ENCODE measurements at places on chromosomes 3 and 15.

- no peak for DNase-seq
Measured at GRCh38 chr3:182809531-182809930, 16.2 kb downstream of the ATP11B start.

- DNase-seq, result no peak
Measured at GRCh38 chr3:169687603-169688002, 24.1 kb upstream of the MECOM start.

- no peak for DNase-seq
Measured at GRCh38 chr3:30332196-30333021, 274.0 kb upstream of the TGFBR2 start.

- DNase-seq, result peak; percentile 10
Measured at GRCh38 chr15:43881944-43882343, 55.1 kb downstream of the WDR76 start.

DNA sequence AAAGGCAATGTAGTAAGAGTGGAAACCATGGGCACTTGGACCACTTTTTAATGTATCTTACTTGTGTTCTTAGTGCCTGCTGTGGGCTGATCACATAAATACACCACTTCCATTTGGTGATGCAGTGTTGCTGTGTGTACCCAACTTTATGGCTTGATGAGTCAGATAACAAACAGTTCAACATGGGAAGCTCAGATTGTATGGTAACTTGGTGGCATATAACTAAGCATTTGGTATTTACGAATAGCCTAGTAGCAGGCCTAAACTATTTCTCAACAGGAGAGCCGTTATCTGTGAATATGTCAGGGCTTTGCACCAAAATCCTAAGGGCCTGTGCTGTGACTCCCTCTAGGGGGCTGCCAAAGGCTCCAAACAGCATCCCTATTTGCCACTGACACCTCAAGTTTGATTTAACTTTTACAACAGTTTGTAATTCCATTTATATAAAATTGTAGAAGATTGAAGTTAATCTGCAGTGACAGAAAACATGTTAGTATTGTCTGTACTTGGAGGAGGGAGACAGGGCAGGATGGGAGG, 640.4 kb upstream of the CADM2 start:
- DNase-seq, result no peak

DNA sequence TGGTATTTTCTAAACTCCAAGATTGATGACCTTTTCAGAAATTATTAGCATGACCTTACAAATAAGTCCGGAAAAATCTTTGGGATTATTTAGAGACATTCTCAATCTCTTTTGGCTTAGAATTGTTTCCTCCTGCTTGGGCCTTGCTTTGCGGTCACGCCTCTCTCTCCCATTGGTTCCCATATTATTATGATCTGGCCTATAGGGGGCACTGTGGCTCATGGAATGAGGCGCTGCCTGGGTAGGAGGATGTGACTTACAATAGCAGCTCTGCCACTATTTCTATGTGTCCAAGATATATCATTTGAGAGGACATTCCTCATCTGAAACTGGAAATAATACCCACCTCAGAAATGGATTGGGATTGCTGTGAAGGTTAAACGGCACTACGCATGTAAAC, 464.9 kb downstream of the MFSD1 start:
- DNase-seq, result peak; percentile 18

- DNase-seq, result no peak
Measured at GRCh38 chr3:100228247-100228646, 32.5 kb upstream of the TBC1D23 start.

GRCh38 chr3:109211941-109212340, 75.4 kb downstream of the C3orf85 start:
- no peak for DNase-seq

GRCh38 chr15:91478717-91479191, 374.8 kb upstream of the SLCO3A1 start:
- no peak for DNase-seq

All from cardiac fibroblast (primary cell).